ENCODE measurements at places on chromosomes 16 and 17.

DNA sequence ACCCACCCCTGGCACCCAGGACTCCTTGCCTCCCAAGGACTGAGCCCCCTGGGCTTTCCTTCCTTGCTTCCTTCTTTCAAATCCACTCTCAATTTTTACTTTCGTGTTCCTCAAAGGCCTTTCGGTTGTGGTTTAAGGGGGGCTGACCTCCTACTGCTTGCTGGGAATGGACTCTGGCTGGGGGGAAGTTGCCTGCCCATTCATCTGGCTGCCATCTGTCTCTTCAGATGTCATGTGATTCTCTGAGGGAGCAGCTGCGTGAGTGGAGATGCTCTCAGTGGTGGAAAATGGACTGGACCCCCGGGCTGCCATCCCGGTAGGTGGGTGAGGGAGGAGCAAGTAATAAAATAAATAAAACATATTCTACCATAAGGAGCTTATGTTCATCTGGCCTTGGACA lies 93.8 kb upstream of the RPRML start:
- DNase-seq, result peak; percentile 33

- DNase-seq, result no peak
These were observed 951 bp downstream of the RPL19 start for GRCh38 chr17:39200957-39201510.

DNA sequence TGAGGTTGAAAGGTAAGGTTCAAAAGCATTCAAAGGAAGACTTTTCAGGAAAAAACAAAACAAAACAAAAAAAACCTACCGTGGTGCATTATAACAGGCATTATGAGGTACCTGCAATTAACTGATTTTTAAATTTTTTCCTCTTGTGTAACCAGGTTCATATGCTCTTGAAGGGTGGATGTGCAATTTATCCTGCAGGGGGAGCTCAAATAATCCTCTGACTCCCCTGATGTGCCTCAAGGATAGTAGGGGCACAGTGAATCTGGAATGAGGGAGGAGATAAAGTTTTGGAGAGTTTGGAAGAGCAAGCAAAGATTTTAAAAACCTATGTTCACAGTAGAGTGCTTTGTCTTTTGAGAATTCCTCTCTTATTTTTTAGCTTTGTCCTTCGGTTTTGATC lies 1349.4 kb downstream of the CDH8 start:
- DNase-seq, result no peak

GRCh38 chr17:13740686-13741085 lies 139.0 kb upstream of the HS3ST3A1 start:
- no peak for DNase-seq

DNA sequence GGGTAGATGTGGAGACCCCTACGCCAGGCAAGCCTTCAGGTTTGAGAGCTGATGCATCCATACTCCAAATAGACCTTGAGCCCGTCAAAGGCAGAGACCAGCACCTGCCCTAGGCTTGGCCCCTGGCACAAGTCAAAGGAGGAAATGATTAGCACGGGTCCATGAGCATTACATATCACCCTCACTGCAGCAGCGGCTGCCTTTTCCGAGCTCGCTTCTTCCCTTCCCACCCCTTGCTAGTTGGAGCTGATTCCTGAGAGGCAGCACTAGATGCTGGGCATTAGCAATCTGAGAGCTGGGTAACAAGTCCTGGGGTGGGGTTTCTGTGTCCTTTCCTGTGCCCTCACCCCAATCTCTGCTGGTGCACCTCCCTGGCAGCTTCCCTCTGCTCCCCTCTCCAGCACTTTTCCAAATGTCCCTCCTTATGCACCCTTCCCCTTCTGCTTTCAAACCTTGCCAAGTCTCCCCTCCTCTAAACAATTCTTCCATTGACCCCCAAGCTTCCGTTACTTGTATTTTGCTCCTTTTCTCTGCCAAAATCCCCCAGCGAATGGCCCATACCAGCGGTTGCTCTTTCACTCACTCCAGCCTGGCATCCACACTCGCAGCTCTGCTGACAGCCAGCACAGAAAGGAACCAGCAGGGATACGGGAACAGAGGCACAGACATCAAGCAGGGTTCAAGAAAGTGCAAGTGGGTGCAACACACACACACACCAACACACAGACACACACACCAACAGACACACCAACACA lies 3.0 kb downstream of the CDRT4 start:
- DNase-seq, result no peak

GRCh38 chr17:2694381-2695242 lies 17.0 kb downstream of the CLUH start:
- no peak for DNase-seq

DNA sequence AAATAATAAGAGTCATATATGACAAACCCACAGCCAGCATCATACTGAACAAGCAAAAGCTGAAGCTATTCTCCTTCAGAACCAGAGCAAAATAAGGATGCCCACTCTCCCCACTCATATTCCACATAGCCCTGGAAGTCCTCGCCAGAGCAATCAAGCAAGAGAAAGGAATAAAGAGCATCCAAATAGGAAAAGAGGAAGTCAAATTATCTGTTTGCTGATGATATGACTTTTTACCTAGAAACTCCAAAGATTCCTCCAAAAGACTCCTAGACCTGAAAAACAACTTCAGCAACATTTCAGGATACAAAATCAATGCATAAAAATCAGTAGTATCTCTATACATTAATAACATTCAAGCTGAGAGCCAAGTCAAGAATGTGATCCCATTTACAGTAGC lies 217.5 kb downstream of the ABCC12 start:
- DNase-seq, result no peak

- DNase-seq, result peak; percentile 20
These were observed 81.6 kb downstream of the CMIP start for GRCh38 chr16:81526199-81526598.

DNA sequence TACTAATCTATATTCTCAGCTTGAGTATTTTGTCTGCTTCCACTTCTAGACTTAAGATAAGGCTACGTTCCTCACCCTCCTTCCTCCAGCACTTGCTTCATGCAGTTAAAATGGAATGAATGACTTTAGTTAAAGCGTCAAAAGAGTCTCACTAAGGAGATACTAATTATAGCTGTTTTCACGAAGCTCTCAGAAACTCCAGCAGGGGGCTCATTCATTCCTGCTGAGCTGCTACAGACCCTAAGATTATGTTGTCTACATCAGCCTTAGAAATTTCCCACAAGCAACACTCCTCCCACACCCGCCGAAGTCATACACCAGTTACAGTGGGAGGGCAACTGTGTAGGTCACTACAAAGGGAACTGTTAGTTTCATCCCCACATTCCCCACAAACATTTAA lies 57.0 kb upstream of the KIFC3 start:
- DNase-seq, result peak; percentile 34

- peak; percentile 81 for DNase-seq
These were observed 8.2 kb upstream of the CIAO3 start for GRCh38 chr16:749010-749409.

DNA sequence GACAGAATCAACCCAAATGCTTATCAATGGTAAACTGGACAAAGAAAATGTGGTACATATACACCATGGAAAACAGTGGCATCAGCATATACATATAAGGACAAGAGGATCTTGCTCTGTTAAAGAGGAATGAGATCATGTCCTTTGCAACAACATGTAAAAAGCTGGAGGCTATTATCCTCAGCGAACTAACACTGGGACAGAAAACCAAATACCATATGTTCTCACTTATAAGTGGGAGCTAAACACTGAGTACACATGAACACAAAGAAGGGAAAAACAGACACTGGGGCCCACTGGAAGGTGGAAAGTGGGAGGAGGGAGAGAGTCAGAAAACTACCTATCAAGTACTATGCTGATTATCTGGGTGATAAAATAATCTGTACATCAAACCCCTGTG lies 447.3 kb upstream of the MAF start:
- no peak for DNase-seq

- no peak for DNase-seq
These were observed 2.4 kb downstream of the NUP93 start for GRCh38 chr16:56732366-56732765.

GRCh38 chr16:14331020-14331419 lies 259.9 kb downstream of the MRTFB start:
- DNase-seq, result no peak

GRCh38 chr17:1994707-1995106 lies 30.4 kb downstream of the RTN4RL1 start:
- DNase-seq, result no peak

- DNase-seq, result no peak
These were observed 54.8 kb downstream of the CDRT4 start for GRCh38 chr17:15412606-15413005.

- DNase-seq, result no peak
These were observed 173.3 kb downstream of the PRKCB start for GRCh38 chr16:24009098-24009497.

DNA sequence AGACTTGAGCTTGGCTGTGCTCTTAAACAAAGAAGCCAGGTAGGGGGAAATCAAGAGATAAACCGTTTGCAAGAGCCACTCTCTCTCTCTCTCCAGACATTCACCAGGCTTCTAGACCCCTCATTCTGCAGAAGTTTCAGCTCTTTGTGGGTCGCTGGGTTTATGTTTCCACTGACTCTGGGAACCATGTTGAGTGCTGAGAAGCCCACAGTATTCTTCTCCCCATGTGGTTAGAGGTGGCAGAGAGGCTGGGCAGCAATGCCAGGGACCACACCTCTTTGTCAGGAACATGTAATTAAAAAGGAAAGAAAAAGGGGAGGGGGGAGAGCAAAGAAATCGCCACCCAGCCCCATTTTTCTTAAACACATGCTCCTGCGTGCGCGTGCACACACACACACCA lies 154.8 kb upstream of the SOX9 start:
- no peak for DNase-seq

GRCh38 chr17:43324205-43324893 lies 74.4 kb upstream of the ARL4D start:
- no peak for DNase-seq

DNA sequence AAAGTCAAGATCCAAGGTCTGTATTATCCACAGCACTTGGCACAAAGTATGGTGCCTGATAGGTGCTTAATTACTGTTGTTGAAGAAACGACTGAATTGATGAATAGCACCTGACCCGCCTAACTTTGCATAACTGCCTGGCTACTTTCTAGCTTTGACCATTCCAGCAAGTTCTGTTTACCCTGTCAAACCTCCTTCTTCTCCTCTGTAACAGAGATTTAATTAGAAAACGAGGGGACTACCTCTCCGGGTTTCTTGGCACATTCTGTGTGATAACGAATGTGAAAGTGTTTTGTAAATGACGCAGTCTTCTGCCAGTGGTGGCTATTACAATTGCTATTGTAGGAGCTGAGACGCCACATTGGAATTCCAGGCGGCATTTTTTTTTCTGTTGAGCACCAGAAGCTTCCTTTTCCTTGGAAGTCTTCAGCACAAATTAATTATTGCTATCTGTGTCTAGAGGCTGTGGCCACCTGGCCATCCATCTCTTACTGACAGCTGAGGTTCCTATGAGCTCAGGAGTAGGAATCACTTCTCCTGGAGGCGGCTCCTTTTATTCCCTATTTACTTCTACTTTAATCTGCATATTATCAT lies 522.9 kb downstream of the HS3ST4 start:
- DNase-seq, result no peak

- no peak for DNase-seq
These were observed 382 bp downstream of the PITPNA start for GRCh38 chr17:1562176-1562643.

- peak; percentile 18 for DNase-seq
These were observed 832 bp downstream of the ETV4 start for GRCh38 chr17:43545383-43545632.

- DNase-seq, result no peak
These were observed 95.6 kb downstream of the GAS7 start for GRCh38 chr17:10102817-10103216.

DNA sequence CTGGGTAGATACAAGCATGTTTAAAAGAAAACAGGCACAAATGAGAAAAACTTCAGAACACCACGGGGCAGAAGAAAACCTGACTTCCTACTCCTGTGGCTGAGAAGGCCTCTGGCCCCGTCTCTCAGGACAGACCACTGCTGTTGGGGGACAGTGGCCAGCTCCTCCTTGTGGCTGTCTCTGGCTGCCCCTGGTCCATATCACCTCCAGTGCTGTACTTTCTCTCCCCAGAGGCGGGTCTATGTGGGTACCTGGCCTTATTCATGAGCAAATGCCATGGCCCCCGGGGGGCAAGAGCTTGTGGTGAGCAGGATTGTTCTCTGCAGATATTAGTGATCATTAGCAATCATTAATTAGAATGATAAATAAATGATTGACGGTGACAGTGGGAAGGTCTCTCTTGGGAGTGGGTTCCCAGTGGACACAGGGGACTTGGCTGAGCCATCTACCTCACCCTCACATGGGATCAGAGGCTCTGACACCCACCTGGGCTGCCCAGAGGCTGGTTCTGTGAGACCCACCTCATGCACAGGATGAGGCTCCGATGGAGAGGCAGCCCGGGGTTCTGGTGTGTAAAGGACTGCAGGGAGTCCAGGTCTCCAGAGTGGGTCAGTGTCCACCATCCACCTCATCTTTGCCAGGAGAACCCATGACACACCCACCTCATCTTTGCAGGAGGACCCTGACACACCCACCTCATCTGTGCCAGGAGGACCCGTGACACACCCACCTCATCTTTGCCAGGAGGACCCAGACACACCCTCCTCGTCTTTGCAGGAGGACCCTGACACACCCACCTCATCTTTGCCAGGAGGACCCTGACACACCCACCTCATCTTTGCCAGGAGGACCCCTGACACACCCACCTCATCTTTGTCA lies 30.6 kb upstream of the CBFA2T3 start:
- no peak for DNase-seq

- DNase-seq, result no peak
These were observed 15.8 kb downstream of the IST1 start for GRCh38 chr16:71911121-71911520.

- DNase-seq, result peak; percentile 58
These were observed 19.6 kb downstream of the AKAP1 start for GRCh38 chr17:57104461-57105175.

DNA sequence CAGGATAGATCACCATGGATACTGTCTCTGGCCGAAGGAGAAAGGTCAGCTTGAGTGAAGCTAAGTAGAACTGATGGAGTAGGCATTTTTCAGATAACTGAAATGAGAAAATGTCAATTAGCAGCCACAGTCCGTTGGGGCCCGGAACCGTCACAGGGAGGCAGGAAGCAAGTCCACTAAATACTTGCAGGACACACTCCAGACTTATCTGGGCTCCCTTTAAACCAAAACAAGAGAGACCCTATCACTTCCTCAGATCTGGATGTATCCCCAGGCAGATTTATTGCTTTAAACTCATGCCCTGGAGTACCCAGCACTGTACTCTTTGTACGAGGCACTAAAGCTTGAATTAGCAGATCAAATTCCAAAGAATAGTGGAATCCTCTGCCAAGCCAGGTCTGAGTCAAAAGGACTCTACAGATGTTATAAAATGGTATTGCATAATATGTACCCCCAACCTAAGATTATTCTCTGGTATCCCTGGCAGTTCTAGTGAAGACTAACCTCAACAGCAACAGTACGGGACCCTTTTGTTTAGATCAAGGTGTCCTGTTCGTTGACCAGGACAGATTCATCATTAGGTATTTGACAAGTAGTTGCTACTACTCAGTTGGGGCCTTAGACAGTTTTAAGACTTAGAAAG lies 8.1 kb downstream of the ZP2 start:
- no peak for DNase-seq
